Lung (tissue), 17 donors: ENCODE measurements at places on chromosomes 7 and 10. TPM values are rescaled to one million over a fixed set of nuclear protein-coding genes. Genes with fewer than 3 reads are reported as not detected.

The MSMB gene
- not detected for total RNA-seq

The PNLIPRP1 gene
- not detected for total RNA-seq

The UBTD1 gene
- 44.1 TPM for total RNA-seq

The ICA1 gene
- 25.3 TPM for total RNA-seq

The KLLN gene
- total RNA-seq, result 1.1 TPM

The CRYGN gene
- 0.34 TPM for total RNA-seq

DNA sequence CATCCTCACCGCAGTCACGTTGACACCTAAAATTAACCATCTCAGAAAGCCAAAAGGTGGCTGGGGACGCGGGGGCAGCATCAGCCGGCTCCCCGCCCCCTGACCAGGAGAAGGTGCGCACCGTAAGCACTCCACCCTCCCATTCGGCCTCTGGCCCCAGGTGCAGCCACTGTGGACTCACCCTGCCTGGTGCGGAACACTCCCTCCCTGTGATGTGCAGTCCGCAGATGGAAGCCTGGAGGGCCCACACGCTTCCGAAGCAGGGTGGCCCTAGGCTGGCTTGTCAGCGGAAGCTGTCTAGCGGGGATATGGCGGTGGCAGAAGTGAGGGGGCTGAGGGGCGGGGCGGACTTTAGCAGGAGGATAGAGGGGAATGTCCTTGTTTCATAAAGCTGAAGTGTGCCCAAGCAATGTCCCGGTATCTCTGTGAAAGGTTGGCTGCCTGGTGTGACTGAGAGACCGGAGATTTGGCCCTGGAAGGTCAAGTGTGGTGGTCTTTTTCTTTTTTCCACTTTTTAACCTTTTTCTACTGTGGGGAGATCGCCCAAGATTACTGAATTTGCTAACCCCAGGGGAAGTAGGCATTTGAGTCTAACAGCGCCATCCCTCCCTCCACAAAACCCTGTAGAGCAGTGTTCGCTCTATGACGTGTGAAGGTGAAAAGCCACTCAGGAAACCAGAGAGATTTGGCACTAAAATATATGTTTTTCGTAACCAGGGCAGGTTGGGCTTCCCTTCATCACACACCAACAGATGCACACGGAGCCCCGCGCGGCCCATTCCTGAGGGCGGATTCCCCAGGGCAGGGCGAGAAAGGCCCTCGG lies 74.7 kb downstream of the CXCL12 start:
- no peak for DNase-seq
- H3K27ac ChIP-seq, result no peak overlapping the region
- no peaks in the 10 kb centered on the region for H3K27me3 ChIP-seq
- no peak overlapping the region for H3K4me3 ChIP-seq

DNA sequence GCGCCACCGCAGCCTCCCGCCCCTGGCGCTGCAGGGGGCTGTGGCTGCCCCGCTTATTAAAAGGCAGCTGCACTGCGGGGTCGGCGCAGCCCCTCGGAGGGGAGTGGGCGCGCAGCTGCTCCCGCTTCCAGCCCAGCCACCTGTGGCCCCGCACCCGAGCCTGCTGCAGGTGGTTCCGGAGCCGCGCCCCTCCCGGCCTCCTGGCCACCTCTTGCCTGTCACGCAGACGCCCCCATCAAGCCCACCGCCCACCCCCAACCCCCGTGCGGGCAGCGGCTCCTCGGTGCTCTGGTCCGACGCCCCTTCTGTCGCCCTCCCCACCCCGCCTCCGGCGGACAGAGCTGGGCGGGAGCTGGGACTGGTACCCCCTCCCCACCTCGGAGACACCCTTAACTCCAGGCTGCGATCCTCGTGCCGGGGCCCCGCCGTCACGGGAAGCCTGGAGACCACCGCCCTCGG lies 549 bp downstream of the CALY start:
- H3K36me3 ChIP-seq, result no peaks in the 10 kb centered on the region
- H3K27me3 ChIP-seq, result peaks cover 64% of the 10 kb centered on the region
- DNase-seq, result no peak

GRCh38 chr7:13144673-13145072 lies 457.2 kb downstream of the ARL4A start:
- DNase-seq, result peak; percentile 63
- H3K36me3 ChIP-seq, result no peaks in the 10 kb centered on the region
- H3K27me3 ChIP-seq, result no peaks in the 10 kb centered on the region

DNA sequence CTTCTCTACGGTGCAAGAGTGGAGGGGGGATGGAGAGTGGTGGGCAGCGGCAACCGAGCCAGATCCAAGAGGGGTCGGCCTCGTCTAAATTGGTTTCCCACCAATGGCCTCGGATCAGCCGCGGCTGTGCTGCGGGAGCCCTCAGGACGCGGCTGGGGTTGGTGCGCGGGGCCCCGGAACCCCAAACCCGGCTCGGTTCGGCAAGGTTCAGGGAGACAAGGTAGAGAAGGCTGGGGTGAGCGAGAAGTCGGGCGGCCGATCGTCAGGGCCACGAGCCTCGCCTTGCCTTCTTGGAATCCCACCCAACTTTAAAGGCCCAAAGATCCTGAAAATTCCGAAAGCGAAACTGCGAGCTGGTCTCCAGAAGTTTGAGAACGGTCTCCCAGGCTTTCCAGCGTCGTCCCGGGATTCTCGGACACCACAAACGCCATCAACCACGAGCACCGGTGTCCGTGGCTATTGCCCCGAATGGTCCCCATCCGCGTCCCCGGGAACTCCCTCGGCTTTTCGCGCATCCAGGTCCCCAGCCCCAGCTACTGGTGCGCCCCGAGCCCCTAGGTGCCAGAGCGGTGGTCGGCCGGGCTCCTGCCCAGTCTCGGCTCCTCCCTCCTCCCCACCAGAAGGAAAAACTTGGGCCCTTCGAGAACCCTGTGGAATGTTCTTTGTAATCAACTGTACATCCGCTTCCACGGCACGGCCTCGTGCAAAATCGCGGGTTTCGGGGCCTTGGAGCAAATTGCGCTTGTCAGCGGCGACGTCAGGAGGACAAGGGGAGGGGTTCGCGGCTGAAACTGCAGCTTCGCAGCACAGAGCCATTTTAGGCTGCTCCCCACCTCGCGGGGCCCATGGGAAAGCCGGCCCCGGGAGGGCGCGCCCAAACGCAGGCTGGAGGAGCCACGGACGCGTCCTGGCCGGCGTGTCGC lies 3.2 kb downstream of the SFMBT2 start:
- peak overlapping the region; percentile 5 for H3K4me3 ChIP-seq
- peaks cover 7% of the 10 kb centered on the region for H3K4me1 ChIP-seq
- H3K27ac ChIP-seq, result peak overlapping the region; percentile 90
- peaks cover 39% of the 10 kb centered on the region for H3K27me3 ChIP-seq
- DNase-seq, result peak; percentile 82

- H3K27ac ChIP-seq, result no peak overlapping the region
- no peak for DNase-seq
Measured at GRCh38 chr10:8312079-8312478, 257.6 kb downstream of the GATA3 start.

DNA sequence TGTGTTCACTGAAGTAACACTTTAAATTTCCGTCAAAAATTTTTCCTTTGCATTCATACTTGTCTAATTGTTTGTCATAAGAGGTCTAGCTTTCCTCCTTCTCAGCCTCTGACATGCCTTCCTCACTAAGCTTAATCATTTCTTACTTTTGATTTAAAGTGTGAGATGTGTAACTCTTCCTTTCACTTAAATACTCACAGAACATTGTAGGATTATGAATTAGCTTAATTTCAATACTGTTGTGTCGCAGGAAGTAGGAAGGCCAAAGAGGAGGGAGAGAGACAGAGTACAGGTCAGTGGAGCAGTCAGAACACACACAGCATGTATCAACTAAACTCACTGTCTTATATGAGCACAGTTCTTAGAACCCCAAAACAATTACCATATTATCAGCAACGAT lies 99.0 kb downstream of the SRPK2 start:
- DNase-seq, result no peak
- no peaks in the 10 kb centered on the region for H3K4me1 ChIP-seq
- H3K27me3 ChIP-seq, result no peaks in the 10 kb centered on the region
- H3K27ac ChIP-seq, result no peak overlapping the region
- H3K36me3 ChIP-seq, result no peaks in the 10 kb centered on the region
- H3K4me3 ChIP-seq, result no peak overlapping the region

DNA sequence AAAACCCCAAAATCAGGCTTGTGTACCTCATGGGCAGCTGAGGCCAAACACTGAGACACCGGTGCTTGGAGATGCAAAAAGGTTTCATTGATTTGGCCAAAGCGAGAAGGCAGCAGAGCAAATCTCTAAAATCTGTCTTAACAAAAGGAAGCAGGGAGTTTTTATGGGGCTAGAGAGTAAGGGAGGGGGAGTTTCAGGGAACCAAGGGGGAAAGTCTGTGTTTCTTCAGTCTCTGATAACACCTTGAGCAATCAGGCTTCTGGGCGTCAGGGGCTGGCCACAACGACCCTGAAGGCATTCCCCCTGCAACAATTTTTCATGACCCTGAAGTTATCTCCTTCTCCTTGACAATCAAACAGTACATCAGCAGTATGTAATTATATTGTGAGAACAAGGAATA lies 2.7 kb upstream of the ZNF786 start:
- no peaks in the 10 kb centered on the region for H3K36me3 ChIP-seq
- H3K4me3 ChIP-seq, result no peak overlapping the region
- no peaks in the 10 kb centered on the region for H3K4me1 ChIP-seq
- DNase-seq, result no peak
- H3K27ac ChIP-seq, result no peak overlapping the region

GRCh38 chr10:71213761-71214440 lies 1.5 kb downstream of the UNC5B start:
- peak overlapping the region; percentile 30 for H3K4me3 ChIP-seq
- H3K27me3 ChIP-seq, result peaks cover 41% of the 10 kb centered on the region
- peaks cover 13% of the 10 kb centered on the region for H3K4me1 ChIP-seq
- H3K27ac ChIP-seq, result no peak overlapping the region

GRCh38 chr7:85342781-85343180 lies 155.9 kb upstream of the SEMA3D start:
- no peak overlapping the region for H3K4me3 ChIP-seq
- no peak for DNase-seq
- no peaks in the 10 kb centered on the region for H3K4me1 ChIP-seq
- H3K27ac ChIP-seq, result no peak overlapping the region

GRCh38 chr7:13414661-13415107 lies 574.8 kb downstream of the ETV1 start:
- no peak overlapping the region for H3K27ac ChIP-seq
- no peaks in the 10 kb centered on the region for H3K36me3 ChIP-seq
- H3K4me3 ChIP-seq, result no peak overlapping the region

DNA sequence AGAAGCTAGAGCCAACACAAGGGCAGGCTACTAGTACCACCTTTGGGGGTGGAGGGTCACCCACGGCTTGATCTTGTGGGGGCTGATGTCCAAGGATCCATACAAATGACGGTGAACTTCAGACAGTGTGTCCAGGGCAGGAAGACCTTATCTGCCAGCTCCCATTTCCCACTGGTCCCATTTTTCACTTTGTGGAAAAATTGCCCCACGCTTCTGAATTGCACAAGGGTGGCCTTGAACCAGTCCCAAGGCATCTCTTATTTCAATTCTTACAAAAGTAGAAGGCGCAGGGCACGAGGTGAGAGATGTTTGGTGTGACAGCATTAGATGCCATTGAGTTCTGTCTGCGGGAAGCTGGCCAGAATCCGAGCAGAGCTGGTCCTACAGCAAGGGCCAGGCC lies 252.7 kb upstream of the CELF2 start:
- no peaks in the 10 kb centered on the region for H3K4me1 ChIP-seq
- DNase-seq, result no peak
- no peaks in the 10 kb centered on the region for H3K36me3 ChIP-seq
- H3K27me3 ChIP-seq, result no peaks in the 10 kb centered on the region

GRCh38 chr7:156027821-156028220 lies 215.6 kb upstream of the SHH start:
- H3K36me3 ChIP-seq, result no peaks in the 10 kb centered on the region
- DNase-seq, result no peak
- H3K4me1 ChIP-seq, result no peaks in the 10 kb centered on the region
- H3K27ac ChIP-seq, result no peak overlapping the region
- H3K4me3 ChIP-seq, result no peak overlapping the region
- H3K27me3 ChIP-seq, result no peaks in the 10 kb centered on the region
